ENCODE measurements at places on chromosomes 1 and 21.

GRCh38 chr21:28272272-28272992 is 720.2 kb downstream of the LTN1 start:
- no peak for DNase-seq

- DNase-seq: no peak
These were observed 275.2 kb downstream of the KAZN start for GRCh38 chr1:14873677-14874076.

DNA sequence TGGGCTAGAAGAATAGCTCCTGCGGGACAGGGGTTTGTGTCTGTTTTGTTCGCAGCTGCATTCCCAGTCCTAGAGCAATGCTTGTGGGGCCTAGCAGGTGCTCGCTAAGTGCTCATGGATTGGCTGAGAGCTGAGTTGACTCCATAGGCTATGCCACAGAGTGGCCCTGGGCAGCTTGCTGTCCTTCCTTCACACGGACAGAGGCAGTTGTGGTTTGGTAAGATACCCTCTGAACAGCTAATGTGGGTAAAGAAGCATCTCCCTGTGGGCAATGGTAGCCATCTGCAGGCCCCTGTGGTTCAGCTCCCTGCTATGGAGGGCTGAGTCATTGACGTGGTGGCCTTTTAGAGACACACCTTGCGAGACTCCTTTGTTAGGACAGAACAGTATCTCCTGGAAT is 23.5 kb upstream of the LBR start:
- DNase-seq: no peak

DNA sequence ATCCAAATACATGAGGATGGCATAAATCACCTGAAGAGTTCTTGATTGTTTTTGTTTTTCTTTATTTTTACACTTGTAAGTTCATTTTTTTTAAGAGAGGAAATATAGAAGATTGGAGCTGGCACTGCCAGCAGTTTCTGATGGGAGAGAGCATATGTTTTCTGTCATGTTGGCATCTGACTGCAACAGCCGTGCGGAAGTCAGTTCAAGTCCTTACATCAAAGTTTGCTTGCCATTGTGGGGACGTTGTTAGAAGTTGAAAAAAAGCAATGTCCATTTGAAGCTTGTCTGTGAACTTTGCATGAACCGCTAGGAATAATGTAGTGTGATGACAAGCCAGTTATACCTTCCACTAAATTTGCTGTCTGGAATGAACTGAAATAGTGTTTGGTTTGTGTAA is 126.5 kb upstream of the USH2A start:
- DNase-seq: no peak

All from CMK (cell line).